ENCODE measurements at places on chromosomes 4 and X. TPM values are rescaled to one million over a fixed set of nuclear protein-coding genes. Genes with fewer than 3 reads are reported as not detected.

DNA sequence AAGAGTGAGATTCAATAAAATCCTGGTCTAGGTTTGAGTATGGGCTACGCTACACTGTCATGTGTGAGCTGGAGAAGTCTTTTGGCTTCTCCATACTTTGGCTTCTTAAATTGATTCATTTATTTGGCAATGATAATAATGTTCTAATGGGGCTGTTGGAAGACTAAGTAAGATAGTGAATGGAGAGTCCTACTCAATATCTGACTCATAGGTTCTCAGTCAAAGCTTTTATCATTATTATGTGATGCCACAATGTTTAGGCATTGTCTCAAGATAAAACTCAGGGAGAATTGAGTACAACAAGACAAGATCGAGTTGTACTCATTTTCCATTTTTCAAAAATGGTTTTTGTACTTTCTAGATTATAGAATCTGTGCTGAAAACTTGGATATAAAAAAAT is 92.5 kb upstream of the VEGFC start:
- no peaks in the 10 kb centered on the region for H3K36me3 ChIP-seq
- H3K27me3 ChIP-seq = no peaks in the 10 kb centered on the region
- no peak overlapping the region for H3K4me3 ChIP-seq
- H3K4me1 ChIP-seq = no peaks in the 10 kb centered on the region
- H3K27ac ChIP-seq = no peak overlapping the region

DNA sequence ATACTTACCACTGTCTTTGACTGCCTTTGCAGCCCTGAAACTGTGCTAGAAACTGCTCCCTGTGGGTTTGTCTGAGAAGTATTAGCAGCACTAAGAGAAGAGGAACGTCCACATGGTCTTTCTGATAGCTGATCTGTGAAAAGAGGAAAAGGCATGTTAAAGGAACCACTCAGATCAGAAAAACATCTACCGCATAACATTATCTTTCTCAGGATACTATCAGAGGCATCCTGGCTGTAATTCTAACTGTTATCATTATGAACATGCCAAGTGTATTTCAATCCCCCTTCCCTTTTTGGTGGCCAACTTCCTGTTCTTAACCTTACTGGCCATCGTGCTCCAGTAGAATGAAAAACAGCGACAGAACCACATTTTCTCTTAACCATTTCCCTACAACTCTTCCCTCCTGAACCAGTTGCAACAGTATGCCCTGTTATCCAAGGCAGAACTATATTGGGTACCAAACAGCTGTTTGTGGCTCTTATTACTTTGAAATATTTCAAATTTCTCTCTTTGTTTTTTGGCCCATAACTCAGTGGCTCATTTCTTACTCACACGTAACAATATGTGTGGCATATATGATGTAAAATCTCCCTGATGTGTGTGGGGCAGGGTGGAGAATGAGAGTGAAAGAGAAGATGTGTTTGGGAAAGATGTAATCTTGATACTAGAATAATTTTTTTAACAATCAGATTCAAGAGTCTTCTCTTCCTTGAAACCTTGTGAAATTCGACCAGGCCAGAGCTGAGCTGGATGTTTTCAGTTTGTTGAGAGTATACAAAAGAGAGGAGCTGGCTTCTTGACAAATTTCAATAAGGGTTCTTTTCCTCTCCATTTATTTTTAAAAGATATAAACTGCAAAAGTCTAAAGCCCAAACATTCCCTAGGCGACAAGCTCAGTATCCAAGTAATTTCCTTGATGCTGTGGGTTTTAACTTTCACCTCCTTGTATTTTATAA is 35.2 kb downstream of the ARHGEF6 start:
- H3K4me3 ChIP-seq = no peak overlapping the region
- DNase-seq = no peak
- H3K27me3 ChIP-seq = no peaks in the 10 kb centered on the region
- peaks cover 76% of the 10 kb centered on the region for H3K4me1 ChIP-seq

DNA sequence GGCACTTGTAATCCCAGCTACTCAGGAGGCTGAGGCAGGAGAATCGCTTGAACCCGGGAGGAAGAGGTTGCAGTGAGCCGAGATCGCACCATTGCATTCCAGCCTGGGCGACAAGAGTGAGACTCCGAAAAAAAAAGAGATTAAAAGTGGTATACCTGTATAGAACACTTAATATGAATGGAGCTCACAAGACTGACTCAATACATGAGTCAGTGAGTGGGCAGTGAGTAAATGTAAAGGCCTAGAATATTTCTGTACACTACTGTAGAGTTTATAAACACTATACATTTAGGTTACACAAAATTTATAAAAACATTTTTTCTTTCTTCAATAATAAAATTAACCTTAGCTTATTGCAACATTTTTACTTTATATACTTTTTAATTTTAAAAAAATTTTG is 93.8 kb downstream of the CENPC start:
- peaks cover 2% of the 10 kb centered on the region for H3K4me1 ChIP-seq
- H3K27ac ChIP-seq = no peak overlapping the region
- peaks cover 45% of the 10 kb centered on the region for H3K36me3 ChIP-seq
- H3K27me3 ChIP-seq = no peaks in the 10 kb centered on the region
- DNase-seq = no peak

DNA sequence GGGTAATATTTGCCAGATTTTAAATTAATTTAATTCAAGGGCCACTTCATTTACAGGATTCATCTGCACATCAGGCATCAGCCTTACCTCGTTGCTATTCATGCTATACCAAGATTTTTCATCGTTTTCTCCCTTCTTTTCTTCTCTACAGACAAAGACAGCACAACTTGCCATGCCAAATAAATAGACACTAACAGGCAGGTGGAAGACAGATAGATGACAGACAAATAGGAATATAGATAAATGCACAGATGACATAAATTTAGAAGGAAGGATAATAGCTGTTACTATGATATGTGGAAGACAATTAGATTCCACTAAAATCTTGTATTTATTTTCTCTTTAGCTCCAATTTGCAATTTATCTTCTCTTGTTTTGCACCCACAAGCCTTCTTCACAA is 164.5 kb upstream of the ARX start:
- H3K27me3 ChIP-seq = peaks cover 2% of the 10 kb centered on the region
- no peaks in the 10 kb centered on the region for H3K4me1 ChIP-seq
- no peaks in the 10 kb centered on the region for H3K36me3 ChIP-seq
- no peak overlapping the region for H3K4me3 ChIP-seq
- no peak for DNase-seq

The GDPD2 gene
- 0.23 TPM for total RNA-seq

The F8A3 gene
- total RNA-seq = 0.40 TPM

The C4orf36 gene
- total RNA-seq = not detected

The AMER1 gene
- 3.0 TPM for total RNA-seq

The TCEAL6 gene
- total RNA-seq = not detected

The SPANXA2 gene
- total RNA-seq = not detected

The FGFR3 gene
- total RNA-seq = 0.18 TPM
